Activated CD4-positive, alpha-beta T cell treated with anti-CD3 and anti-CD28 coated beads, Interleukin-2, amount 50 U/mL, for 48 hours (primary cell): ENCODE measurements at places on chromosomes 3 and 15.

DNA sequence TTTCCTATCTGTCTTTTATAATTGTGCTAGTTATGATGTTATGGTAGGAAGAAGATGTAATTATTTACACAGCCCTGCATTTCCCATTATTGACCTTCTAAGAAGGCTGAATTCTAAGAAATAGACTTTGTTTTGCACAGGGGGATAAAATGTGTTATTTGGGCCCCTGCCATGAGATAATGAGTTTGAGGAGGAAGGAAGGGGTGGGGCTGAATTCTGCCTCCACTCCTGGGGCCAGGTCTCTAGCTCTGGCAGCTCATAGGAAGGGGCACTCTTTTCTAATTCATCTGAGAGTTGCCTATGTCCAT, 69.2 kb upstream of the GOLGA8B start:
- no peak for DNase-seq

GRCh38 chr3:178532476-178532875, 3.8 kb upstream of the KCNMB2 start:
- no peak for DNase-seq

DNA sequence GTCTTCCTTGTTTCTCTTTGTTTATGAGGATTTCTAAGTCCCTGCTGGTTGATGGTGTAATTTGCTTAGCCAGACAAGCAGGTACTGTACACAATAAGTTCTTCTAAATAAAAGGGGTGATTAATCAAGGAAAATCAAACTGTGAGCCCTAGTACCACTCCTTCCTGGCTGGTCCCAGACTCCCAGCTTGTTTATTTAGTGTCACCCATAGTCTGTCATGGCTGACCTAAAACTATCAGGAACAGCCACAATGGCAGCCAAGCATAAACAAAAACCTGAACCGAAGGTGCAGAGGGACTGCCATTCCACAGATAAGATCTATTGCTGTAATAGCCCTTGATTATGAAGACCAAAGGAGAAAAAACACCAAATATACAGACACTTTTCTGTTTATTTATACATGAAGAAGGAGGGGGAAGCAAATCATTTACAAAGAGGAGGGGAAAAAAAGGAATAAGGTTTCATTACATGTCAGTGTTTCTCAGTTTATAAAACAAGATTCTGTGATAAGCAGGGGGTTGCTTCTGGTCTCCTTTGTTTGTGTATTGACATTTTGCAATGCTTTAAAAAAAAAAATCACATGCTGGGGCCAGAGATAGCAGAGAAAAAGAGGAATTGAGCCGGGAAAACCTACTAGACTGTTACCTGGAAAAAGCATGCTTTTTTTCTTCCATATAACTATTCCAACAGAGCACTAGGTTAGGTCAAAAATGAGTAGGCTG, 182.4 kb upstream of the DPH6 start:
- DNase-seq = no peak

GRCh38 chr3:151766454-151766853, 32.7 kb downstream of the AADACL2 start:
- no peak for DNase-seq

DNA sequence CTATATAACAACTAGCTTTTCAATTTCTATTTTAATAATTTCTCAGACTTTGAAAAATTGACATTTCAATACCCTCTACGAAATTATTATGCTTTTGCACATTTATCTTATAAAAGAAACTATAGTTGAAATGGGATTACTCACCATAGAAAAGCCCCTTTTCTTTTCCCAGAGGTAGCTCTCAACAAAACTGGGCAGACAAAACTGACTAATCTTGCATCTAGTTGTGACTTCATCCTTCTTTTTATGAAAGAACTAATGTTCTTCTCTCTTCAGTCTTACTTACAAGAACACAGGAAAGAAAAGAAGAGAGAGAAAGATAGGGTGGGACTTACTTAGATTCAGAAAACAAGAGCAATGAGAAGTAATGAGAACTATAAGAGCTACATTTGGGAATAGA, 61.0 kb downstream of the GPR160 start:
- DNase-seq = no peak

- DNase-seq = no peak
Observed at GRCh38 chr15:58139276-58139988, 1.3 kb downstream of the AQP9 start.

DNA sequence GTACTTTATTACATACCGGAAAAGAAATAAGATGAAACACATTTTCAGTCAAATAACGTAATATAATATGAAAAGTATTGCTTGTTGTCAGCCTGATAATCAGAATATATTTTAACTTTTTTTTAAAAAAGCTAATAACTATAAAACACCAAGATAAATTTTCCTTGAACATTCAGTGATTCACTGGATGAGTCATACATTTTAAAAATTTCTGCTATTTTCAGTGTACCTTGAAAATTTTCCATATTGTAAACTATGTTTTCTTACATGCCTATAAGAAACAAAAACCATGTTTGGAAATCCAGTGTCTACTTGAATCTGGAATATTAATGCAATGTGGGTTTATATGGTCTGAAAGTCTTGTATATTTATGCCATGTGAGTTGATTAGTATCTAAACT, 36.3 kb upstream of the MEIS2 start:
- no peak for DNase-seq

DNA sequence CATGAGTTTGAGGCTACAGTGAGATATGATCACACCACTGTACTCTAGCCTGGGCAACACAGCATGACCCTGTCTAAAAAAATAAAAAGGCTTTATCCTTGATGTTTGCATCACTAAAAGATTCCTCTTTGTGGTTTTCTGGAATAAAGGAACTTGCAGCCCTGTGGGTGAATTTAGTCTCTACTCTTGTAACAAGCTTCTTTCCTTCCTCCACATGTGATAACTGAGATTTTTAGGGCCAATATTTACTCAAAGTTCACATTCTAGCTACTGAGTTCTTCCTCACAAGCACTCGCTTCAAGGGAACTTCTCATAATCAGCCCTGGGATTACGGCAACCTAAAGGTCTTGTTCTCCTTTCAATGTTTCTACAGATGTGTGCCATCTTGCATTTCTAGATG, 24.6 kb downstream of the COMMD2 start:
- DNase-seq = no peak

DNA sequence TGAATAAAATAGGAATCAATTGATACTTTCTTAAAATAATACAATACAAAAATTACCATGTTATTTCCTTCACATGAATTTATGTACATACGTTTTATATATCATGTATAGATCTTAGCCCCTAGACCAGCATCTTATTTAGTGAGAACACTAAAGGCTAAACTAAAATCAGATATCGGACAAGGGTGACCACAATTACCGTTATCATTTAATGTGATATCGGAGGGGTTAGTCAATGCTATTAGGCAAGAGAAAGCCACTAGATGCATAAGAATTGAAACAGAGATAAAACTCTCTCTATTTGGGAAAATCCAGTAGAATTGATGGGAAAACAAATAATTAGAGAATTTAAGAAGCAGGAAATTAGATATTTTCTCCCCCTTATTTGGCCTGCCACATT, 46.5 kb upstream of the TIMP4 start:
- no peak for DNase-seq

DNA sequence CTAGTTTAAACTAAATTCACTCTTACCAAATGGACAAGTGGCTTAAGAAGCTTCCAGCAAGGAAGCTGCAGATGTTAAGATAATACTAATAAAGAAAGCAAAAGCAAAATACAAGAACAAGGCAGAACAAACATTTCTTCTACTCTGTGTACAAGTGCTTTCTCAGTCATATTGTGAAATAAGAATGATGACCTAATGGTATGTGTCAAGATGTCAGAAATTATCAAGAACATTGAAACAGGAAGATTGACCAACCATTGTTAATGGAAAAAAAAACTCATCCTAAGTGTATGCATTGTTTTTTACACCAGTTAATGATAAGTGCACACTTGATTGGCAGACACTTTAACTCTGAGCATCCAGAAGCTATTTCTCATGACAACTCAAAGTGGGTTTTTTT, 65.4 kb upstream of the P2RY1 start:
- no peak for DNase-seq

DNA sequence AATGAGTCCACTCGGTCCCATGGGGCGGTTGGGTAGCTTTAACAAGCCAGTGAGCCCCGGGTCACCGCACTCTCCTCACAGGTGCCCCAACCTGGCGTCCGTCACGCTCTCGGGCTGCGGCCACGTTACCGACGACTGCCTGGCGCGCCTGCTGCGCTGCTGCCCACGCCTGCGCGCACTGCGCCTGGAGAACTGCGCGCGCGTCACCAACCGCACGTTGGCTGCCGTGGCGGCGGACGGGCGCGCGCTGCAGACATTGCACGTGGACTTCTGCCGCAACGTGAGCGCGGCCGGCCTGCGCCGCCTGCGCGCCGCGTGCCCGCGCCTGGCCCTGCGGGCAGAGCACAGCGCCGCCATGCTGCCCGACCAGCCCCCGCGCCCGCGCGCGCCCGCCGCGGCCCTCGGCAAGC, 3.4 kb downstream of the FBXL22 start:
- peak; percentile 89 for DNase-seq

DNA sequence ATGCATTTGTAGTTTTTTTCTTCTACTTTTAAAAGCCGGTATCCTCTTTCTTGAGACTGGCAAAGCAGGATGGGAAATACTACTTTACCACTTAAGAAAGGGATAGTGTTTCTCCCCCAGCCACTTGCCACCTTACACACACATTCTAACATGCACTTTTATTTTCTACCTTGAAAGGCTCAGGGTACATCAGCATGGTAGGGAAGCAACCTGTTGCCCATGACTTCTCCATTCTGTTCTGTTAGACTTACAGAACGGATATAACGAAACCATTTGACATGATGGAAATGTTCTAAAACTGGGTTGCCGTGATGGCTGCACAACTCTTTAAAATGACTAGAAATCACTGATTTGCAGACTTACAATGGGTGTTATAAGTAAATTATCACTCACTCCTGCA, 405.5 kb downstream of the SHQ1 start:
- DNase-seq = no peak

GRCh38 chr15:65747265-65747664, 44.8 kb downstream of the DENND4A start:
- no peak for DNase-seq

DNA sequence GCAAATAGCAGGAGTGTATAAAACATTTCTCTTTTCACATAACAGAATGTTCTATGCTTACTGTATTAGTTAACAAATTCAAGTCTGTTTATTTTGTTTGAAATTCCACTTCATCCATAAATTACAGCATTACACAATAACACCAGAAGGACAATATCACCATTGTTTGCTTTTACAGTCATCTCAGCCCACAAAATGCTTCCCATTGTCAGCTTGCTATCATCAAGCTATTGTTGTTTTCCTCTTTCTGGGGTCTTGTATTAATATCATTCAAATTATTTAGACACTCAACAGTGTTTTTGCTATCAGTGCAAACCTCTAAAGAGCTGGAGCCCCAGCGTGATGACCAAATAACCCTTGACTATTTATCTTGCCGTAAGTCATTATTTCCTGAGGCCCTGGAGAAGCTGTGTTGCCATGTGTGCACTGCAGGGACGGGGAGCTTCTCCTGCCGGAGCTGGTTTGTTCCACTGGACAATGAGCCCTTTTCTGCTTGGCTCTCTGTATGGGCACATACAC, 1.1 kb downstream of the SAMMSON start:
- DNase-seq = no peak

DNA sequence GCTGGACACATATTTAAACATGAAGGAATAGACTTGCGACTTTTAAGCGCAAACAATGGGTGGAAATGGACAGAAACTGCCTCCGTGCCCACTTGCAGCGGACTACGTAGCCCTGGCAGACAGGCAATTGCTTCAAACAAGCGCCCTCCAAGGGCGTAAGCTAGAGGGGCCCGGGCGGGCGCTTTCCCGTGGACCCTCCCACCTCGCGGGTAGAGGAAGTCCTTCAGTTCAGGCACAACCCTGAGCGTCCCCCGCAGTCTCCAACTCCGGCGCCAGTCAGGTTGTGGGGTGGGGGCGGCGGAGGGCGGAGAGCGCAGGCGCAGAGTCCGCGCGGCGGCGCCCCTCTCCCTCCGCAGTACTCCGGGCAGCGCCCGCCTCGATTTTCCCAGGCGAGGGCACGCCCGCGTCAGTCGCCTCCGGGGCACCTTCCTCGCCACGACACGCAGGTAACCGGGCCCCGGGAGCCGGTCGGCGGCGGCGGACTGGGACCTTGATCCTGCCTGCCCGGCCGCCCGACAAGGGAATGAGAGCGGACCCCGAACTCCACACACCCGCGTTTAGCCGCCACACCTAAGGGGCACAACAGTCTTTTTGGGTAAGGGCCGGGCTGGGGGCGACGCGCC, at the start of gene SLC35G2:
SLC35G2 (plus strand) TSS at position 358 of the 623 bp plus-strand sequence. CDS start 35,335 bp downstream, outside the sequence.
- DNase-seq = peak; percentile 45

- DNase-seq = no peak
Observed at GRCh38 chr3:34178415-34178814, 380.0 kb downstream of the PDCD6IP start.

DNA sequence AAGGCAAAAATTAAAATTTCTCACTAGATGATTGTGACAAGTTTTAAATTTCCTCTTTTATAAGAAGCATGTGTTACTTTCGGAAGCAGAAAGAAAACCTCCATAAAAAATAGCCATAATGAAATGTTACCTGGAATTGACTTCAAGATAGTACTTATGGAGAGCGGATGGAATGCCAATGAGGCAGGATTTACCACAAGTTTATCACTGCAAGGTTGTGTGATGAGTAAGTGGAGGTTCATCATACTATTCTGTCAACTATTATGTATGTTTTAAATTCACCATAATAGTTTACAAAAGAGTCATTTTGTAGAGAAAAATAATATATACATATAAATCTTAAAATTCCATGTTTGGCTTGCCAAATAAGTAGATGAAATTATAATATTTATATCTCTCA, 230.3 kb downstream of the SCAPER start:
- no peak for DNase-seq

DNA sequence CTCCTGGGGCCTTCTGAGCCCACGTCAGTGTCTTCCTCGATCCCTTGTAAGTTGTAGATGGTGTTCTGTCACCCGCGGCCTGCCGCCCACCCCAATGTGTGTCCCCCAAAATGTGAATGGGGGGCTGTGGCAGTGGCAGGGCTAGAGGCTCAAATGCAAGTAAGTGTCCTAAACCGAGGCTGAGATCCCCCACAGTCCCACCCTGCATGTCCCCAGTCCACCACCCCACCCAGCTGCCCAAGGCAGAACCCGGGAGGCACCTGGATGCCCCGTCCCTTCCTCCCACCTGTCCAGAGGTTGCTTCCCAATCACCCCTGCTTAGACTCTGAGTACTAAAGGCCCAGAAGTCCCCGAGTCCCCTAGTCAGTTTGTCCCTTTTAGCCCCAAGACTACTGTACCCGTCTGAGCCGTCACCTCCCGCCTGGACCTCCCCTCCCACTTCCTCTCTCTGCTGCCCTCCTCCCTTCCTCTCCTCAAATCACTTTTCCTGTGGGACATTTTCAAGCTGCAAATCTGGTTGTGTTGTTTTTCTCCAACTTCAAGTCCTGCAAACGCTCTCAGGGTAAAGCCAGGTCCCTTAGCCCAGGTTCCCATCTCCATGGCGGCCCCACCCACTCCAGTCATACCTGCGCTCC, 11.8 kb upstream of the PLXND1 start:
- no peak for DNase-seq

DNA sequence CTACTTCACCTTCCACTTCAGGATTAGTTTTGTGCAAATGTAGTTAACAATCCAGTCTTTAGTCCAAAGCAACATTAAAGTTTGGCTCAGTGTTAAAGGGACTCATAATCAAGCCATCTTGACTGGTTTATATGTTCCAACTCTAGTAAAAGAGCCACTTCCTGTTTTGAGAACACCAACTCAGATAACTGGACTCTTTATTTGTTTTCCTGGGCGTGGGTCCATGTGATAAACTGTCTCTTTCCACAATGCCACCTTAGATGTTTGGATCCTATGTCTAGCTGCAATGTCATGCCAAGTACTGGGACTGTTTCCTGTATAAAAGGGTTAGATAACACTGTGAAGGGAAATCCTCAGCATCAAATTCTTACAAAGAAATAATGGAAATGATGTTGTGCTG, 545.0 kb downstream of the PYDC2 start:
- no peak for DNase-seq

- DNase-seq = no peak
Observed at GRCh38 chr3:193943200-193943599, 192.7 kb upstream of the HES1 start.
